Hematopoietic multipotent progenitor cell treated with erythropoietin and hydrocortisone succinate and interleukin-3 and kit ligand, for 8 days (in vitro differentiated cells): ENCODE measurements at places on chromosomes 5 and 9.
A peak's percentile ranks its signal among the peaks of the same experiment; 100 is the strongest.

DNA sequence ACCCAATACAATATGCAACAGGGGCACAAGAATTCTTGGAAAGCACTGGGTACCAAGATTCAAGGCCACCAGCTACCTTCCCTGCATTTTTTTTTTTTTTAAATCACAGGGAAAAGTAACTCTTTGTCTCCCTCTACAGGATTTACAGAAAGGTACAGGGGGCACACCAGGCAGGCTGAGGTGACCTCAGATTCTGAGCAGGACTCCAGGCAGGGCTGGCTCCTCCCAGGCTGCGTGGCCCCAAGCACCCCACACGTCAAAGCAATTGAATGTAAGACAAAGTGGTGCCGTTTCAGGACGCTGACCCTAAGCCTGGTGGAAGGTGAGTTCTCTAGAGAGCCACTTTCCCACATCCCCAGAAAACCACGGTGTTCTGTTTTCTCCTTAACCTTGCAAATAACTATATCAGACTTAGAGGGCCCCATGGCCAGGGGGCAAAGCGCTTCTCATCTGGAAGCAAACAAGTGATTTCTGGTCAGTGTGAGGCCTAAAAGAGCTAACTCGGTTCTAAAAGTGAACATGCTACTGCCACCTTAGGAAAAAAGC is 222.6 kb downstream of the ROR2 start:
- DNase-seq: peak; percentile 54

DNA sequence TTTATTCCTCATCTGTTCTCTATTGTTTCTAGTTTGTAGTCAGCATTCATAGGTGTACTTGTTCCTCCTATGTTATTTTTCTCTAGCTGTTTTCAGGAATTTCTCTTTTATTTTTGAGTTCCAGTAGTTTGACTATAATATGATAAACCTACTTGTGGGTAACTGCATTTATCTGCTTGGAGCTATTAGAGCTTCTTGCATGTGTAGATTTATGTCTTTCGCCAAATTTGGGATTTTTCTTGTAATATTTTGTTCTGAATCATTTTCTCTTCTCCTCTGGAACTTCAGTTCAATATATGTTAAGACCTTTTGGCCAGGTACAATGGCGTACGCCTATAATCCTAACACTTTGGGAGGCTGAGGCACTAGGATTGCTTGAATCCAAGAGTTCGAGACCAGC is 37.4 kb downstream of the JMY start:
- no peak for DNase-seq

DNA sequence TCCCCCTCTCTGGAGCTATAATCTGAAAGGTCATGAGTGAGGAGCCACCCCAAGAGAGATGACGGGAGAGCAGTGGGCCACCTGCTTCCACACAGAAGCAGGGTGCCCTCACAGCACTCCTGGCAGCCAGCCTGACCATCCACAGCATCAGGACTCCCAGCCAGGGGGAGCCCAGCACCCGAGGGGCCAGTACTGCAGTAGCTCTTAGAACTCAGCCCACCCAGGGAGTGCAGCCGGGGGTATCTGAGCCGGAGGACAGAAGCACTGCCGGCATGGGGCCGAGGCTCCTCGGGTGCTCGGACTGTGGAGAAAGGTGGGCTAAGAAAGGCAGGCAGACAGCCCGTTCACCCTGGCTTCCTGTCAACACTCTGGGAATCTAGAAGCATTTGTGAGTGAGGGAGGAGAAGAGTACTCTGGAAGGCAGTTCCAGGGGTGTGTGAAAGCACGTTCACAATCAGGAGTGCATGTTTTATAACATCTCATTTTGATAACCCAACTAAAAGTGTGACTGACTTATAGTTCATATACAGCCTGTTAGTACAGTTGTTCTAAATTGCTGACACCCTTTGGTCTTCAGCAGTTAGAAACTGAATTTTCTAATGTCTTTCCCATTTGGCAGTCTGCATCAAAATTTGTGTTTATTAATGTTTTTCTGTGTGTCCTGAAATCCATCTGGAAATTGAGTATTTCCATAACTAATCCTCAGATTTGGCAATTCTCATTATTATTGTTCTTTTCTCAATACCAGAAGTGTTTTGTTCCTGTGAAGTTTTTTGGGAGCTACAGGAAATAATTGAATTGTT is 25.9 kb upstream of the ASPN start:
- no peak for DNase-seq

GRCh38 chr5:170219615-170220014 is 13.2 kb upstream of the C5orf58 start:
- DNase-seq: no peak

GRCh38 chr9:3441197-3441816 is 84.5 kb downstream of the RFX3 start:
- DNase-seq: peak; percentile 73

- no peak for DNase-seq
Observed at GRCh38 chr9:9170439-9171134, 1371.0 kb upstream of the DMAC1 start.

DNA sequence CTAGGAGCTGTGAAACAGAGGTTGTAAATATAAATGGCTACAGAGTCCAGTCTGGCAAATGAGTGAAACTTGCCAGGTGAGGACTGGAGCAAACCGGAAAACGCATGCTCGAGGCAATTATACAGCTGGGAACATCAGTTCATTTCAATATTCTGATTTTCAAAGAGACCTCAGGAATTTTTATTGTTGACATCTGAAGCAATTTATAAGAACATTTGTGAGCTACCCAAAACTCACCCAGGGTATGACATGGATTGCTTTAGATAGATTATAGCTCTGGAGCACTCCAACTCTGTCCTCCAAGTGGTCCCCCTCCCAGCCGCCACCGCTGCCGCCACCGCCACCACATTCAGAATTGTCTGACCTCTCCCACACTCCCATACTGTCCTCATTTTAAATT is 84.6 kb upstream of the GRAMD2B start:
- no peak for DNase-seq

- no peak for DNase-seq
Observed at GRCh38 chr5:170760113-170760512, 23.4 kb upstream of the GABRP start.

DNA sequence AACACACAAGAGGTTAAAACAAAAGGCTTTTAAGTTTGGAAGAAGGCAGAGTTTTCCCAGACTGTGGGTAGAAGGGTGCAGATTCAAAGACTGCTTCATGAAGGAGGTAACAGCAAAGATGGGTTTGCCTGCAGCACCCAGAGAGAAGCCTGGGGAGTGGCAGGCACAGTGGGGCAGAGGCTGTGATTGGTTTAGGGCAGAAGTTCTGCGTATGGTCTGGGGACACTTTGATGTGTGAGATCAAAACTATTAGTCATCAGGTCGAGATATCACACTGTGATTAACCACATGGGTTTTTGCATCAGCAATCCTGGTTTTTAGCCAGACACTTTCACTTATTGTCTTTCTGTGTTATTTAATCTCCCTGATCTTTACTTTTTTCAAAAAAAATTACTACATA is 188.8 kb upstream of the GLRA1 start:
- DNase-seq: no peak

- DNase-seq: no peak
Observed at GRCh38 chr5:83253720-83254119, 176.4 kb downstream of the XRCC4 start.

- no peak for DNase-seq
Observed at GRCh38 chr5:15255576-15255975, 244.4 kb upstream of the FBXL7 start.

- no peak for DNase-seq
Observed at GRCh38 chr5:177457852-177458681, 11.5 kb downstream of the PRR7 start.

DNA sequence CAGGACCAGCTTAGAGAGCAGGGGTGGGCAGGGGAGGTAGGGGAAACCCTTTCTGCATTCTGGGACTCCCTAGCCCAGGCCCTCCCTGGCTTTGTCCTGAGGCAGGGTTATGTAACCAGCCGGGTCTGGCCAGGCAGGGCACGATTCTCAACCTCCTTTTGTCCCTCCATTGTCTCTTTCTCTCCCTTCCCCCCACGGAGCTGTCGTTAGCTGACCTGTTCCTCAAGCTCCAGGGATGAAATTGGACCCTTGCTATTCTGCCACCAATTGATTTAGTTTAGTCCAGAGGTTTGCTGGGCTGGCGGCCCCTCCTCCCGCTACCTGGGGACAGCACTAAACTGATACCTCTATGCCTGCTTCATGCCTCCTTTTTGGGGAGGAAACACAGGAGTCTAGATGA is 9.4 kb upstream of the NDST1 start:
- DNase-seq: no peak

- DNase-seq: no peak
Observed at GRCh38 chr5:21613971-21614488, 1239.1 kb downstream of the CDH12 start.

DNA sequence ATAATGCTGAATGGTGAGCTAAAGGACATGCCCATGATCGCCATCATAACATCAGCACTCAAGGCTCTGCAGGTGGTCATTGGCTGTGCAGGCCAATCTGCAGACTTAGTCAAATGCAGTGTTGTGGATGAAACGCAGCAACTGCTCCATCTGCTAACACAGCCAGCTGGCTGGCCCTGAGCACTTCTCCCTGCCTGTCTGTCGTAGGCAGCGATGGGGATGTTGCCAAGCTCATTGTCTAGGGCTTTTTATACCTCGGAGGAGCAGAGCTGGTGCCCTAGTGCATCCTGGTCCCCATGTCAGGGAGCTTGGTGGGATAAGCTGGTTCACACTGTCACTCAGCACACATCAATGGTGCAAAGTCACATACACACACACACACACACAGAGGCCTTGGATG is 189.4 kb downstream of the TENT4A start:
- no peak for DNase-seq

DNA sequence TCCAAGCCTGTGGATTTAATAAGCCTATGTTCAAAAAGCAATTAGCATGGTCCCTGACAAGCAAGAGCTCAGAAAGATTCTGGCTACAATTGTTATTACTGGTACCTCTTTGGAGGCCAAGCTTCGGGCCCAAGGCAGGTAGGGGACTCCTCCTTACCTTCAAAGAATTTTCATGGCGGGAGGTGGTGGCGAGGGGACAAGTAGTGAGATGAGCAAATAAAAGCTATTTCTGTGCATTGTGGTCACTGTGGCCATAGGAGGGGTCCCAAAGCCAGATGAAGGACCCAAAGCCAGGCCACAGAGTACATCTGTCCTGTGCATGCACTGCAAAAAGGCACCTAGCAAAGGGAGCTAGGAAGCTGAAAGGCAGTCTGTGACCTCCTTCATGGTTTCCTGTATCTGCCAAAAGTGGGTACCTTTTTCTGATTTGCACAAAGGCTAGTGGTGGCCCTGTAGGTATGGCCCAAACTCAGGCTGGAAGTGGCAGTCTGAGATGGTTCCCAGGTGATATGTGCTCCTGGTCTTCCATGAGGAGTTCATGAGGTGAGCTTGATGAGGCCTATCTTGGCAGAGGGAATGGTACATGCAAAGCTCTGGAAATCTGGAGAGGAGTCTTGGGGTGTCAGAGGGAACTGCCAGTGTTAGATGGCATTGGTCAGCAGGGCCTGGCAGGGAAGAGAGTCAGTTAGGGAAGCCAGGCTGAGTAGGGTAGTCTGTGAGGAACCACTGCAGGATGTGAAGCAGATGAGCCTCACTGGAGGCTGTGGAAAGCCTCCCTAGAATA is 3.3 kb upstream of the CXXC5 start:
- DNase-seq: no peak

- DNase-seq: peak; percentile 4
Observed at GRCh38 chr9:110021891-110022290, 186.1 kb downstream of the C9orf152 start.

DNA sequence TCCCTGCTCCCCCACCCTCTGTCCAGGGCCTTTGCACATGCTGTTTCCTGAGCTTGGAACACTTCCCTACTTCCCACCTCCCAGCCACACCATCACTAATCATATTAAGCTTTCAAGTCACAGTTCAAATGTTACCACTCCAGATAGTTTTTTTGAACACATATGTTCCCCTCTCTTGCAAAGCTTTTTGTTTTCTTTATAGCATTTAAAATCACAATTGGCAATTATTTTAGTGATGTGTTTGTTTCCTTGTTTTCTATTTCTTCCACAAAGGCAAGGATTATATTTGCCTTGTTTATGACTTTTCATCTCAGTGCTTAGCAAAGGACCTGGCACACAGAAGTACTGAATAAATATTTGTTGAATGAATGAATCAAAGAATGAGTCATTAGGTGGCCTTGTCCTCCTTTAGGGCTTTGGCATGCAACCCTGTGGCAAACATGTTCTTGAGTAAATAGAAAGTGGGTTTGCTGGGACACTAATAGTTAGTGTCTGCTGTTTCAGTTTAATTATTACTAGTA is 386.8 kb downstream of the FGF10 start:
- DNase-seq: no peak

DNA sequence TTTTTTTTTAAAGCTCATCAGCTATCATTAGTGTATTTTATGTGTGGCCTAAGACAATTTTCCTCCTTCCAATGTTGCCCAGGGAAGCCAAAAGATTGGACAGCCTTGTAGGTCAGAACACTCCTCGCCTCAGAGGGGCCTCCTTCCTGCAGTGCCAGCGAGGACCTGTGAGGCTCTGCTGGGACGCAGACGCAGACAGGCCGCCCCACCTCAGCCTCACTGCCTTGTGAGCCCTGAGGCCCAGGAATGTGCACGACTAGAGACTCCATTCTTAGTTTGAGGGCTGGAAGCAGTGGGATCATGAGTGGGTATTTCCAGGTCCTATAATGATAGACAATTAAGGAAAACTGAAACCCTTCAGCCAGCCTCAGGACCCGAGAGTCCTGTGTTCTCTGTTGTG is 85.4 kb downstream of the PJA2 start:
- no peak for DNase-seq

DNA sequence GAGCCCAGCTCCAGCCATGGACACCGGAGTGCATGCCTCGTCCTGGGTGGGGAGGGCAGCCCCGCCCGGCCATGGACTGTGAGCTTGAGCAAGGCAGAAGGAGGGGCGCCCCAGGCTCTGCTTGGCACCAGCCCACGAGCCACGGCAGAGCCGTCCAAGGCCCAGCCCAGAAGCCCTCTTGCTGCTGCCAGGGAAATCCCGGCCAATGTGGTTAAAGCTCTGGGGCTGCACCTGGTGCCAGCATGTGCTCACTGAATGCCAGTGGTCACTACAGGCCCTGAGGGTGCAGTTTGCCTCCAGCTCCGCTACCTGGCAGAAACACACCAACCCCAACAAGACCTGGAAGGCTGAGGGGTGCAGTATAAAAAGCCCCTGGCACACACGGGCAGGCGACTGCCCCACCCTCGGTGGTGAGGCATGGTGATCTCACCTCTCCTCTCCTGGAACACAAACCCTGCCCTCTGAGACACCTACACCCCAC is 11.8 kb downstream of the BRD3 start:
- DNase-seq: peak; percentile 45

- DNase-seq: no peak
Observed at GRCh38 chr5:40575921-40576320, 103.8 kb upstream of the PTGER4 start.

- peak; percentile 37 for DNase-seq
Observed at GRCh38 chr5:79093762-79094161, 17.8 kb upstream of the BHMT start.

GRCh38 chr5:36452424-36453006 is 150.8 kb upstream of the RANBP3L start:
- DNase-seq: no peak

GRCh38 chr9:126802318-126803059 is 2.4 kb upstream of the ZBTB43 start:
- no peak for DNase-seq

DNA sequence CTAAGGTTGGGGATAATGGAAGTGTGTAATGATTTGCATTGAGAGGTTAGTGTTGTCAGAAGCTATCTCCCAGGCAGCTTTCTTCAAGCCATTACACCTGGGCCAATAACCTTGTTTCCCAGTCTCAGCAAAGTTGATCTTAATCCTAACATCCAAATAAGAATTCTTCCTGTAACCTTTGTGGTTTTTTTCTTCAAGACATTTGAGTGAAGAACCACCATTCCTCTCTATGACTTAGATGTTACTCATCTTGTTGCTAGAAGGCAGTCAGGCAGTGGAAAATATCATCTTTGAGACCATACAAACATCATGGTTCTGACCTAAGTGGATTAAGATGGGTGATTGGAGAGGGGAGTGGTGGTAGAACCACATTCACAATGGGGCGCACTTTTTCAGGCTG is 103.5 kb downstream of the NDUFAF2 start:
- no peak for DNase-seq
